Activated naive CD4-positive, alpha-beta T cell (primary cell): ENCODE measurements at places on chromosomes 2 and 18.

- no peak for DNase-seq
Measured at GRCh38 chr2:128438586-128438985, 119.9 kb upstream of the HS6ST1 start.

GRCh38 chr18:13137670-13138419 lies 80.7 kb upstream of the LDLRAD4 start:
- DNase-seq: peak; percentile 33

- peak; percentile 67 for DNase-seq
Measured at GRCh38 chr2:95025406-95026319, at the start of gene MAL. Gene MAL (plus strand): TSS chr2:95025708. CDS start chr2:95025793, 85 bp downstream.

- no peak for DNase-seq
Measured at GRCh38 chr18:31977270-31977872, 34.4 kb upstream of the TRAPPC8 start.

DNA sequence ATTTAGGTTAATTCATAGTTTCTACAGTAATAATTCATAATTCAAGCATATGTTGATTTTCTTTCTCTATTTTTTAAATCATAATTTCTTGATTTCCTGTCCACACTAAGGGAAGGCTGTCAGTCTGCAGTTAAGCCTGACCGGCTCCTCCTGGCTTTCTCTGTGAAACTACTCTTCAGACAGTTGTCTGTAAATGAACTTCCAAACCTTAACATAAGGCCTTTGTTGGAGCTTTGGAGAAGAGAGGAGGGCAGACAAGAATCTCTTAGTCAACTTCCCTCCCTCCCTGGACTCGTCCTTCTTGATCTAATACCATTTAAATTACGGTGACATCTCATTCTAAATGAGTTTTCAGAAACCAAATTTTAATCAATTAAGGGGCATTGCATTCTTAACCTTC lies 404.1 kb upstream of the ST6GAL2 start:
- no peak for DNase-seq

- DNase-seq: no peak
Measured at GRCh38 chr18:80223581-80224148, 23.6 kb downstream of the PARD6G start.

DNA sequence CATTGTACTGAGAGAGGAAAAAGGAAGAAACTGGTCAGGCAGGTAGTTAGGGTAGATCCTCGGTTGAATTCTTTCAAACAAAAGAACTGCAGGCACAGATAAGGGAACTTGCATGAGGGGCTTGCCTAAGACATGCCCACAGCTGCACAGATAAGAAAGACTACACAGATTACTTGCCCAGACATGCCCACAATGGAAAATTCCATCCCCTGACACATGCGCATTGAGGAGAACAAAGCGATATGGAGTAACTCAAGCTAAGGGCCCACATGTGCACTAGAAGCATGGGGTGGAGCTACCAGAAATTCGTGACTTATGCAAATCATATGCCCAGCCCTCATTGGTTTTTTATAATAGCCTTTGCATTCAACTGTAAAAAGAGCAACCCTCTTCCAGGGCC lies 181.3 kb upstream of the ZNF521 start:
- DNase-seq: no peak

GRCh38 chr2:238061315-238062202 lies 758 bp downstream of the SCLY start:
- no peak for DNase-seq

GRCh38 chr2:105399207-105399861 lies 483 bp upstream of the FHL2 start:
- no peak for DNase-seq

- no peak for DNase-seq
Measured at GRCh38 chr2:43509886-43510285, 86.0 kb downstream of the THADA start.

- DNase-seq: no peak
Measured at GRCh38 chr2:221844212-221845020, 272.3 kb upstream of the EPHA4 start.

DNA sequence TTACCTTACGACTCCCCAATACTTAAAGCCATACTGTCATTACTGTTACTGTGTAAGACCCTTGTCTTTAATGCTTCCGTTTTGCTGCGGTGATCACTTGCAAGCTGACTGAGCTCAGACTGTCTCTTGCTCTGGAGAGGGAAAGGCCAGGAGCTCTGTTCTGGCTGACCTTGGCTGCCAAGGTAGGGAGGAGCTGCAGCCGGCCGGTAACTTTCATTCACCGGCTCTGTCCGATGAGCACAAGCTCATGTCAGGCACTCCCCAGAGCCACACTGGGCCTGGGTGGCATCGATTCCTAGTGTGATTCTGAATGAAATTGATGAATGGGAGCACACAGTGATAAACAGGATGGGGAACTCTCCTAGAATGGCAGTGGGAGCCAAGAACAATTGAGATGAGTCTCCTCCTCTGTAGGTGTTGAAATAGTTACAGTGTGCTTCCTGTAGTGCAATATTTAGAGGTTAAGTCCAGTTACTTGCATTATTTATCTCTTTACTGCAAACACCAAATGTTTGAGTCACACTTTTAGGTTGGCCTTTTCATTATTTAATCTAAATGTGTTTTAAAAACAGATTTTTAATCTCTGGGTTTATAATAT lies 100.9 kb downstream of the ATP9B start:
- DNase-seq: no peak

- no peak for DNase-seq
Measured at GRCh38 chr2:89851583-89851905, 1160.1 kb downstream of the RPIA start.

DNA sequence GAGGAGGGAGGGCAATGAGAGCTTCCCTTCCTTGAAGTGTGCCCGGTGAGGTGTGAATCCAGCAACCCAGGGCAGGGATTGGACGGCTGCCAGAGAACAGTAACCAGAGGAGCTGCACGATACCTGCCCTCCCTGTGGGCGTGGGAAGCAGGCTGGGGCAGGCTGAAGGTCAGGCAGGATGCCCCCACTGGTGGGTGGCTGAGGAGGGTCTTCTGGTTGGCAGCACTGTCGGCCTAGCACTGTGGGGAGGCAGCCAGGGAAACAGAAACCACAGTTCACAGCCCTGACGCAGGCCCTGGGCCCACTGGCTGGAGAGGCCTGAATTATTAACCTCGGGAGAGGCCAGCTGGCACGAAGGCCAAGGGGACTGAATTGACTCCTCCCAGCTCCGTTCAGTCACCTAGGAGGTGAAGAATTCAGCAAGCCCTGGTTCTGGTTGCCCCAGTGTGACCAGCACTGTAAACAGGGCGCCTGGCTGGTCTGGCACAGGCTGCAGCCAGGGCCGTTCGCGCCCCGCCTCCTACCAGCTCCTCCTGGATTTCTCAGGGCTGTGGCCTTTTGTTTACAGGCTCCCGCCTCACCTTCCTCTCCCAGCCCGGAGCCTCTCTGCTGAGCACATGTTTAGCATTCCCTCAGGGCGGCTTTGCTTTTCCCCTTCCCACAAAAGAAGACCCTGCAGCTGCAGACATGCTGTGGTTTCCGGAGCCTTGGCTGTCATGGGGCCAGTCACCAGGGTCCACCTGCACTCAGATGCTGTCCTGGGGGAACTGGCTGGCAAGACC lies 97.8 kb downstream of the B3GNT2 start:
- no peak for DNase-seq
